Activated naive CD8-positive, alpha-beta T cell treated with anti-CD3 and anti-CD28 coated beads, Interleukin-2, amount 50 U/mL, for 24 hours (primary cell): ENCODE measurements at places on chromosomes 7 and 10.

GRCh38 chr10:33006342-33006887, 48.4 kb upstream of the ITGB1 start:
- peaks cover 5% of the 10 kb centered on the region for H3K27me3 ChIP-seq
- H3K27ac ChIP-seq = no peak overlapping the region
- no peak for DNase-seq
- H3K36me3 ChIP-seq = no peaks in the 10 kb centered on the region
- H3K4me1 ChIP-seq = peaks cover 36% of the 10 kb centered on the region

- H3K4me1 ChIP-seq = no peaks in the 10 kb centered on the region
- H3K27me3 ChIP-seq = no peaks in the 10 kb centered on the region
- no peak for DNase-seq
- H3K4me3 ChIP-seq = no peak overlapping the region
- H3K27ac ChIP-seq = no peak overlapping the region
These were observed 53.1 kb upstream of the CXCL12 start for GRCh38 chr10:44437840-44438511.

DNA sequence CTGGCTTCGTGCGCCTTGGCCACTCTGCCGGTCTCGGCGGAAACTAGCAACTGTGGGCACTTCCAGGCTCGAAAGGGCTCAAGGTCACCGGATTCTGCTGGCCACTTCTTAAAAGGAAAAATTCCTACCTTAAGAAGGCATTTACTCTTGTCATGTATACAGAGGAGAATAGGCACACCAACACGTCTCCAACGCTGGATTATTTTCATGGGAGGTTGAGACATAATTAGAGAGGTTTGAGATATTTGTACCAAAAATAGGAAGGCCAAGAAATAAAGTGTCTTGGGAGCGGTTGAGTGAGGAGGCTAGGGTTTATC, 4.5 kb upstream of the CYP26A1 start:
- no peaks in the 10 kb centered on the region for H3K36me3 ChIP-seq
- H3K27ac ChIP-seq = no peak overlapping the region
- DNase-seq = no peak
- H3K4me1 ChIP-seq = peaks cover 20% of the 10 kb centered on the region

- no peaks in the 10 kb centered on the region for H3K36me3 ChIP-seq
- no peak overlapping the region for H3K4me3 ChIP-seq
- DNase-seq = no peak
- H3K4me1 ChIP-seq = peaks cover 8% of the 10 kb centered on the region
- no peaks in the 10 kb centered on the region for H3K27me3 ChIP-seq
These were observed 203.8 kb downstream of the ZMYND11 start for GRCh38 chr10:339038-339391.

GRCh38 chr10:113621799-113622198, 42.0 kb downstream of the NRAP start:
- H3K4me1 ChIP-seq = no peaks in the 10 kb centered on the region
- no peak overlapping the region for H3K27ac ChIP-seq
- peaks cover 28% of the 10 kb centered on the region for H3K27me3 ChIP-seq
- no peak overlapping the region for H3K4me3 ChIP-seq
- no peaks in the 10 kb centered on the region for H3K36me3 ChIP-seq
- DNase-seq = no peak

GRCh38 chr10:32887481-32887880, 70.5 kb downstream of the ITGB1 start:
- H3K4me1 ChIP-seq = peaks cover 5% of the 10 kb centered on the region
- H3K36me3 ChIP-seq = no peaks in the 10 kb centered on the region
- no peak overlapping the region for H3K4me3 ChIP-seq
- DNase-seq = no peak
- H3K27me3 ChIP-seq = no peaks in the 10 kb centered on the region
- no peak overlapping the region for H3K27ac ChIP-seq

- DNase-seq = no peak
- peaks cover 74% of the 10 kb centered on the region for H3K4me1 ChIP-seq
- H3K4me3 ChIP-seq = peak overlapping the region; percentile 46
These were observed 93.8 kb downstream of the ADD3 start for GRCh38 chr10:110101464-110102144.

GRCh38 chr7:21671859-21672258, 129.0 kb downstream of the DNAH11 start:
- peaks cover 6% of the 10 kb centered on the region for H3K27me3 ChIP-seq
- H3K36me3 ChIP-seq = no peaks in the 10 kb centered on the region
- peaks cover 4% of the 10 kb centered on the region for H3K4me1 ChIP-seq
- no peak overlapping the region for H3K4me3 ChIP-seq

- H3K4me1 ChIP-seq = peaks cover 6% of the 10 kb centered on the region
- no peaks in the 10 kb centered on the region for H3K27me3 ChIP-seq
- no peak overlapping the region for H3K27ac ChIP-seq
These were observed 85.0 kb downstream of the PRKCQ start for GRCh38 chr10:6494936-6495592.

- no peak overlapping the region for H3K27ac ChIP-seq
- H3K4me3 ChIP-seq = no peak overlapping the region
- H3K36me3 ChIP-seq = no peaks in the 10 kb centered on the region
- no peak for DNase-seq
These were observed 12.7 kb downstream of the FAM241B start for GRCh38 chr10:69642747-69643146.

GRCh38 chr10:116948530-116948870, 56.5 kb downstream of the SHTN1 start:
- no peaks in the 10 kb centered on the region for H3K4me1 ChIP-seq
- no peak overlapping the region for H3K4me3 ChIP-seq
- H3K36me3 ChIP-seq = no peaks in the 10 kb centered on the region
- peaks cover 3% of the 10 kb centered on the region for H3K27me3 ChIP-seq

- H3K4me1 ChIP-seq = peaks cover 7% of the 10 kb centered on the region
- DNase-seq = no peak
- no peak overlapping the region for H3K27ac ChIP-seq
- peaks cover 57% of the 10 kb centered on the region for H3K27me3 ChIP-seq
- no peak overlapping the region for H3K4me3 ChIP-seq
- H3K36me3 ChIP-seq = no peaks in the 10 kb centered on the region
These were observed 141.4 kb upstream of the PRKCQ start for GRCh38 chr10:6721480-6721879.

- H3K4me1 ChIP-seq = no peaks in the 10 kb centered on the region
- no peak overlapping the region for H3K27ac ChIP-seq
- no peaks in the 10 kb centered on the region for H3K36me3 ChIP-seq
- H3K4me3 ChIP-seq = no peak overlapping the region
- DNase-seq = no peak
These were observed 67.3 kb downstream of the PHYHIPL start for GRCh38 chr10:59243611-59244195.

DNA sequence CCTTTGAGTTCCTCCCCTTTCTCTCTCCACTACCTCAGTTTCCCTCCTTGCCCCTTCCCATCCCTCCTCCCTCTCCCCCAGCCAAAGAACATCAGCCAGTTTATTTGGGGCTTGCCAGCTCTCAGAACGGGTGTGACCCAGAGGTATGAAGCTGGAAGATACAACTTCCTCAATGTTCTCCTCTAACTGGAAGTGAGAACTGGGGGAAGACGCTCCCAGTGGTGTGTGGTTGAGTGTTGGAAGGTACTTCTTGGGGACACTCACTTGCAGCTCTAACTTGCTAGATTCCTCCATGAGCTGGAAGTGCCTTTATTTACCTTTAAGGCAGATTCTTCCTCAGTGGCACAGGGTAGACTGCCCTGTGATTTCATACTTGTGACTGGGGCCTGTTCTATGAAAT, 110.5 kb upstream of the HABP2 start:
- no peak for DNase-seq
- no peaks in the 10 kb centered on the region for H3K36me3 ChIP-seq
- no peak overlapping the region for H3K4me3 ChIP-seq
- H3K27me3 ChIP-seq = no peaks in the 10 kb centered on the region
- H3K4me1 ChIP-seq = no peaks in the 10 kb centered on the region

DNA sequence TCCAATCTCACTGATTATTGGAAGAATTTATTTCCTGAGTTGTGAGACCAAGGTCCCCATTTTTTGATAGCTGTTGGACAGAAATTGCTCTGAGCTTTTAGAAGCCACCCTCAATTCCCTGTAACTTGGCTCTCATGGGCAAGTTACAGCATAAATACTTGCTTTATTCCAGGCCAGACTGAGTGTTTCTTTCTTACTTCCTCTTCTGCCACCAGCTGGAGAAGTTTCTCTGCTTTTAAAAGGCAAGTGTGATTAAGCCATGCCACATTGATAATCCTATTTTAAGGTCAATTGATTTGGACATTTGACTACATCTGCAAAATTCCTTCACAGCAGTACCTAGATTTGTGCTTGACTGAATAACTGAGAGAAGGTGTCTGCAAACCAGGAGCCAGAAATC, 14.1 kb upstream of the TAS2R41 start:
- H3K36me3 ChIP-seq = no peaks in the 10 kb centered on the region
- H3K27ac ChIP-seq = no peak overlapping the region
- H3K27me3 ChIP-seq = no peaks in the 10 kb centered on the region
- H3K4me3 ChIP-seq = no peak overlapping the region
- DNase-seq = no peak

DNA sequence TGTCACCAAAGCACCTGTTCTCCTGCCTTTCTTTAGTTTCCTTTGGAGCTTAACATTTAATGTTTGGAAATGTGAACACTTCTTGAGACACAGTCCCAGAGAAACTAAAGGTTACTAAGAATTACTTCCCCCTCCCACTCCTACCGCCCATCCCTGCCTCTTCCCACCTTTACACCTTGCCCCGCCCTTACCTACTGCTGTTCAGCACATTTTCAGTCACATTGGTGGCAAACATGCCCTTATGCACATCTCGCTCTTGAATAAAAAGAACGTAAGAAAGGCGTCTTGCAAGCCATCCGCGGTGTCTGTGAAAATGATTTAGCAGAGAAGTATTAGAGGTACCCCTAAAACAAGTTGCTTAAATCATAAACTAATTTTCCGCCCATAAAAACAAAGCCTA, 8.2 kb downstream of the GPAM start:
- no peak overlapping the region for H3K27ac ChIP-seq
- no peaks in the 10 kb centered on the region for H3K27me3 ChIP-seq
- no peak overlapping the region for H3K4me3 ChIP-seq

DNA sequence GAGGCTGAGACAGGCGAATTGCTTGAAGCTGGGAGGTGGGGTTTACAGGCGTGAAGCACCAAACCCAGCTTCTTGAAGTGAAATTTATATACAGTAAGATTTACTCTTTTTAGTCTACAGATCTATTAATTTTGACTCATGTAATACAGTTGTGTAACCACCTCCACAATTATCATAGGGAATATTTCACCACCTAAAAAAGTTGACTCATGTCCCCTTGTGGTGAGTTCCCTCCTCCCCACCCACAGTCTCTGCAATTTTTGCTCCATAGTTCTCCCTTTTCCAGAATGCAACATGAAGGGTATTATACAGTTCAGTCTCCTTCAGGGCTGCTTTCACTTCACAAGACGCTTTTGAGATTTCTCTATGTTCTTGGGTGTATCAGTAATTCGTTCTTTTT, 156.8 kb downstream of the FAM107B start:
- H3K27me3 ChIP-seq = no peaks in the 10 kb centered on the region
- no peak for DNase-seq
- peaks cover 28% of the 10 kb centered on the region for H3K4me1 ChIP-seq
- H3K27ac ChIP-seq = no peak overlapping the region
- H3K36me3 ChIP-seq = no peaks in the 10 kb centered on the region

DNA sequence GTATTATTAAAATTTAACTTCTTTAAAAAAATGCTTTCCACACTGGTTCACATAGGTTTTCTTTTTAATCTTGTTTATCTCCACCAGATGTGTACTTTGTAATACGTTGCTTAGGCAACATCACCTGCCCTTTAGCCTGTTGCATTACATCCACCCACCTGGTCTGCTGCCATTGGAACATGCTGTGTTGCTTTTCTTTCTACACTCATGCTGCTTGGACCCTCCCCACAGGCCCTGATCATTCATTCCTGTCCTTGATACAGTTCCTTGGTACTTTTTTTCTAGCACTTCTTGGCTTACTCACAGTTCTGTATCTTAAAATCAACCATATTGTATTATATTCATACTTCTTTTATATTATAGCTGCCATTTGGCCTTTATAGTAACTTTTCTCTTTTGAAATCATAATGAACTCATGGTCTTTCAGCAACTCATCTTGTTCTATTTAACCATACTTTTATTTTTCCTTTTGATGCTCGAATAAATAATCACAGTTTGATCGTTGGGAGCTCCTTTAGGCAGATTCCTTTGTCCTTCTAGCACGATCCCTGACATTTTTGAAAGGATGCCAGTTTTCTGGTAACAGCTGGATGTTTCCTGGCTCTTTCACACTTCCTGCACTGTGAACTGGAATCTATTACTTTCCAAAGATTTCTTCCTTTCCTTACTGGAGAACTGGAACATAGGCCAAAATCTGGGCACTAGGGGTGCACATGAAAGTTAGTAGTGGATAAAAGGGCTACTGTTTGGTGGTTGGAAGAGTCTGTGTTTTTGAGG, 125.1 kb downstream of the CDK14 start:
- DNase-seq = no peak
- no peaks in the 10 kb centered on the region for H3K27me3 ChIP-seq
- H3K4me1 ChIP-seq = no peaks in the 10 kb centered on the region
- no peak overlapping the region for H3K27ac ChIP-seq

GRCh38 chr7:35694161-35694783, 663 bp downstream of the HERPUD2 start:
- peaks cover 9% of the 10 kb centered on the region for H3K36me3 ChIP-seq
- H3K27me3 ChIP-seq = no peaks in the 10 kb centered on the region
- H3K27ac ChIP-seq = peak overlapping the region; percentile 80
- H3K4me3 ChIP-seq = peak overlapping the region; percentile 95
- no peak for DNase-seq

- no peaks in the 10 kb centered on the region for H3K36me3 ChIP-seq
- H3K27me3 ChIP-seq = no peaks in the 10 kb centered on the region
- no peak overlapping the region for H3K4me3 ChIP-seq
These were observed 82.5 kb downstream of the ABLIM1 start for GRCh38 chr10:114575417-114576131.

- peaks cover 69% of the 10 kb centered on the region for H3K4me1 ChIP-seq
- no peaks in the 10 kb centered on the region for H3K27me3 ChIP-seq
- no peak for DNase-seq
- no peak overlapping the region for H3K4me3 ChIP-seq
- H3K36me3 ChIP-seq = no peaks in the 10 kb centered on the region
These were observed 4.2 kb downstream of the KBTBD2 start for GRCh38 chr7:32887395-32887794.

DNA sequence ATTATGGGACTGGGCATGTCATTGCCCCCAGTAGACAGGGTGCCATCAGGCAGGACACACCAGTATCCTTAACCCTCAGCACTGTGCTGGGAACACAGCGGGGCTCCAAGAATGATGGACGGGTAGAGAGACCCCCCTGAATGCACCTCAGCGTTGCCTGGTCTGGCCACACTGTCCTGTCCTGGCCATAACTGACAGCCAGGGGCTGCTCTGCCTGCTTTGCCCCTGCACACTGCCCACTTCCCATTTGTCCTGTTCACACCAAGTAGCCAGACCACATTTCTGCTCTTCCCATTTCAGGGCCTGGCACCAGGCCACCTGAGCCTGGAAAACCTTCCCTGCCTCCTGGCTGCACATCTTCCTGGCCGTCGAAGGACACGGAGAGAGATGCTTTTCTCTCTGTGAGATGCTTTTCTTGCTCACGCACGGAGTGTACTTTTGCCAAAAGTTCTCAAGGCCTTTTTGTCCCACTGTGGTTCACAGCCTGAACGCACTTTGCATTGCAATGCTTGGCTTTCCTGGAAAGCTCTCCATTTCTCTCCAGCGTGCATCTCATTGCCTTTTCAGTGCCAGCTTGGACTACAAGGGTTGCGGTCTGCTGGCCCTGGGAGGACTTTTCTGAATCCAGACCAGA, 131.0 kb upstream of the EEPD1 start:
- no peak overlapping the region for H3K4me3 ChIP-seq
- DNase-seq = no peak
- H3K4me1 ChIP-seq = no peaks in the 10 kb centered on the region
- H3K36me3 ChIP-seq = no peaks in the 10 kb centered on the region
- no peak overlapping the region for H3K27ac ChIP-seq

GRCh38 chr7:91291302-91291701, 27.1 kb downstream of the FZD1 start:
- H3K4me1 ChIP-seq = no peaks in the 10 kb centered on the region
- DNase-seq = no peak
- peaks cover 7% of the 10 kb centered on the region for H3K27me3 ChIP-seq
- no peak overlapping the region for H3K27ac ChIP-seq
- no peak overlapping the region for H3K4me3 ChIP-seq
